ENCODE measurements at places on chromosomes 5 and 9.

DNA sequence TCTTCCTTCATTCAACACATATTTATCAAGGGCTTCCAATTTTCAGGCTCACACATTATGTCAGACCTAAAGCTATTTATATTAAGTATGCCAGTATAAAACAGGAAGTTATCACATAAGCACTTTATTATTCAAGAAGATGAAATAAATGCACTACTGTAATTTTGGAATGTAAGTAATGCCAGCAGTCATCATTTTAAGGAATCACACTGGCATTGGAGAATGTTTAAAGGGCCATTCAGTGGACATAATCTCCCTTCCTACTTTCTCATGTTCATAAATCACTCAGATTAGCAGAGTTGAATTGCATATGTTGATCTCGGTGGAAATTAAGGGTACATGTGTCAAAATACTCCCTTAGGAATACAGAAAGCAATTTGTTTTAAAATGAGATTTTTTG, 164.4 kb downstream of the GIN1 start:
- no peak for ATAC-seq

DNA sequence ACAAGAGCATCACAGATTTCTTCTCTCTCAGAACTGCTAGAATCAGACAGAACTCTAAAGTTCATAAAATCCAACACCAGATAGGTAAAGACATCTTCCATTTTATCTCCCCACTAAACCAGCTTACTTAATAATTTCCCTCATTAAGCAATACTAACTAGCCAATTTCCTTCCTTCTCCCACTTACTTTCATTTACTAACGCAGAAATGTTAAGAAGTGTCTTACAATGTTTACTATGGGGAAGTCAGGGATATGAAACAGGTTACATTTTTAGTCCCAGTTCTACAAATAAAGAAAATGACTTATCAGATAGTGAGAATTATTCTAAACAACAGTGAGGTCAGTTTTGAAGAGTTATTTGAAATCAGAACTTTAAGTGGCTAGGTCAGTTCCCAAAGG, 236.5 kb downstream of the FBXL17 start:
- ATAC-seq: no peak

DNA sequence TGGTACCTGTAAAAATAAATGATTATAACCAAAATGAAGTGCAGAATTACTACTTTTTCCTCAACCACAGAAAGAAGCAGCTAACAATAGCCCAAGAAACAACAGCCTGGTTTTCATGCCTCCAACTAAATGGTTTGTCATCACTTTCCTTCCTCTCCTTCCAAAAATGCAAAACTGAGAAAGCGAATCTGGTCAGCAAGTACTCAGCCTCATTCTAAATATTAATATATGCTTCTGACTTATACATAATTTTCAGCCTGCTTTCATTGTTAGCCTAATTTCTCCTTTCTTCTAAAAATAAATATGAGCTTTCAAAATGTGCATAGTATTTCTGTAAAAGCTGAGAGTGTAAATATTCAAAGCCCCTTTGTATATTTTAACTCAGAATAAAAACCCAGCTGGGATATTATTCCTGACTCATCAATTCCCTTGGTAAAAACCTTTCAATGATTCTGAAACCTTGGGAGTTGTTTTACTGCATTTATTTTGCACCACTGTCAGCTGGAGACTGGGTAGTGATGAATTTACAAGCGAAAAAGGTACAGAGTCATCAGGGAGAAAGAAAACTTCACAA, 21.5 kb downstream of the RXFP3 start:
- no peak for ATAC-seq

DNA sequence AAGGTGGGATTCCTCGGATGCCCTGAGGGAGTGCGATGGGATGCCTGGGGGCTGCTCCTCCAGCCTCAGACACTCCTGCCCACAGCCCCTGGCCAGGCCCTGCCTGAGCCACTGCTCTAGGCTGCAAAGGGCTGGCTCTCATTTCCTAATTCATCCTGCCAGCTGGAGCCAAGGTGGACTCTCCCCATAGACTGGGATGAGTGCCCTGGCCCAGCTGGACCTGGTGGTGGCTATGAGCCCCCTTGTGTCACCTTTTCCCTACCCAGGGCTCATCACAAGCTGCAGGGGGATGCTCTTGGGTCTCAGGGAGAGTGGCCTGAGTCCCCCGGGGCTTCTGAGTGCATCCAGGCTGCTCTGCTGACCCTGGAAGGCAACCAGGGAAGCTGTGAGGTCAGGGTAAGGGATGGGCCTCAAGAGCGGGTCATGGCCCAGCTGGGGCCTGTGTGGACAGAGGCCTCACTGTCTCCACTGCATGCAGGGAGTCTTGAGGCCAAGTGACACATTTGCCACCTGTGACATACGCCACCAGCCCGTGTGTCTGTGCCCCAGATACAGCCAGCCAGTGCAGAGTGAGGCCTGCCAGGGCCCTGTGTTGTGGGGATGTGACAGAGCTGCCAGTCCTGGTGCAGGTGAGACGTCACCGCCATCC, 102.7 kb upstream of the IER5L start:
- no peak for ATAC-seq

GRCh38 chr5:169801324-169801777, 164.3 kb downstream of the DOCK2 start:
- ATAC-seq: peak; percentile 51

GRCh38 chr9:33468215-33468730, 5.5 kb downstream of the NOL6 start:
- ATAC-seq: no peak

DNA sequence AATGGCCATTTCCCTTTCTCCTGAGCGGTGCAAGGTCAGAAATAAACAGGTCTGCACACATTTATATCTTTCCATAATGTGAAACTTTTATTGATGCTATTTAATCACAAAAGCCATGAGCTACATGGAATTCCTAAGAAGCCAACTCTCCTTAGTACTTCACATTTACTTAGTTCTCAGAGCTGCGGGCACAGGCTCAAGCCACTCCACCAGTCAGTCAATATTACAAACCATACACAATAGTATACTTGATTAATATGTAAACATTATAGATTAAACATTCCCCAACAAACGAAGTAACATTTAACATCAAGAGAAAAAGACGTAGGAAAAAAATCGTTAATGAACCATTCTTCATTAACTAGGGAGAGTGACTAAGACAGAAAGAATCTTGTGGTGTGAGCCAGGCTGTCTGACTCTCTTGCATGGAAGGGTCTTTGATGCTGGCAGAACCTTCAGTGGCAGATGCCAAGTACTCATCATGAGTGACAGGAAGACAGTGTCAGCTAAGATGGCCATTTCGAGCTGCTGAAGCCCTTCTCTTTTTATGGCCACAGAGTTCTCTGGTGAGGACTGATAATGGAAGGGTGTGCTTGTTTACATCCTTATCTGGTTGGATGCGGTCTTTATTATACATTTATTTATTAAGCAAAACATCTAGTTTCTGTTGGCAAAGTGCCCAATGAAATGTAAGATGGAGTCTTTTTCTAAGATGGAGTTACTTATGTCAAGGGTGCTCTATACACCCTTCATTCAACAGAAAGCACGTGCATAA, 115.5 kb upstream of the TUT7 start:
- no peak for ATAC-seq

- no peak for ATAC-seq
These were observed 134.5 kb upstream of the SPEF2 start for GRCh38 chr5:35483191-35483590.

DNA sequence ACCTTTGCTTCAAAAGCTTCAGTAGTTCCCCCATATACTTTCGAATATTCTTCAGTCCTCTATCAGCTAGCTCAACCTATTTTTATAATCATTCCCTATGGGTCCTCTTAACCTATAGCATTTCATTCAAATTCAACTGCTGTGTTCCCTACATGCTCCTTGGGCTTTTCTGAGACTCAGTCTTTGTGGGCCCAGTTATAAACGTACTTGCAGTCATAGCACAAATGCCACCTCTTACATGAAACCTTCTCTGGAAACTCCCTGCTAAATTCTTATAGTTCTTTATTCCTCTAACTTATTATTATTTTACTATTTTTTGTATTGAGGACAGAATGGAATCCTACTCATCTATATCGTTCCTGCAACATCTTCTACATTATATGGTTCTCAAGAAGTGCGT, 24.7 kb downstream of the MLANA start:
- no peak for ATAC-seq

GRCh38 chr5:3899093-3899492, 303.5 kb downstream of the IRX1 start:
- no peak for ATAC-seq

DNA sequence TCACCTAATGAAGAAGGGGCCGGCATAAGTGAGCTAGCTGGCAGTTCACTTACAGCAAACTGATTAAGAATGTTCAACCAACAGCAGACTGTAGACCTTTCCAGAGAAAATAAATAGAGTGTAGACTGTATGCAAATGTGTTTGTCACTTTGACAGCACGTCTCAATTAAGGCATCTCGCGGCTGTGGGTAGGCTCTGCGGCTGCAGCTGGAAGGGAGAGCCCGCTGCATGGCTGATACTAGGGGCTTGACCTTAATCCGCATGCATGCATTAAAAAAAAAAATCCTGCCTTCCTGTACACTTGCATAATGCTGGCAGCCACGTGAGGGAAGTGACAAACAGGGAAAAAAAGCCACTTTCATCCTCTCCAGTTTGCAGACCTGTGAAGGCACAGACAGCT, 82.3 kb downstream of the CRB2 start:
- no peak for ATAC-seq

DNA sequence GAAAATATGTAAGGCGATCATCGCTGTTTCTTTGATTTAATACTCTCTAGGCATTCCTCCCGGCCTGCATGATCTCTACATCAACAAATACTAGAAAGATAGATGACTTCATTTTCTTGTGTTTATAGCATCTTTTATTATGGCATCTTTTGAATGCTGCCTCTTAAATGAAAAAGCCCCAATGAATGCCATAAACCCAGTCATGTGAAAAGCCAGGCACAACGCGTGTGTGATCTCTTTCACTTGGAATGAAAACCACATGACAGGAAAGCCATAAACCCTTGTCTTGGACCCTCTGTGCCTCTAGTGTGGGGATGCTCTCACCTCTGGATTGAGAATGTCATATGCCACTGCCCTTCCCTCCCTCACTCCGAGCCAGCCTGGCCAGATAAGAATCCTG, 476.2 kb downstream of the SEMA5A start:
- ATAC-seq: no peak

DNA sequence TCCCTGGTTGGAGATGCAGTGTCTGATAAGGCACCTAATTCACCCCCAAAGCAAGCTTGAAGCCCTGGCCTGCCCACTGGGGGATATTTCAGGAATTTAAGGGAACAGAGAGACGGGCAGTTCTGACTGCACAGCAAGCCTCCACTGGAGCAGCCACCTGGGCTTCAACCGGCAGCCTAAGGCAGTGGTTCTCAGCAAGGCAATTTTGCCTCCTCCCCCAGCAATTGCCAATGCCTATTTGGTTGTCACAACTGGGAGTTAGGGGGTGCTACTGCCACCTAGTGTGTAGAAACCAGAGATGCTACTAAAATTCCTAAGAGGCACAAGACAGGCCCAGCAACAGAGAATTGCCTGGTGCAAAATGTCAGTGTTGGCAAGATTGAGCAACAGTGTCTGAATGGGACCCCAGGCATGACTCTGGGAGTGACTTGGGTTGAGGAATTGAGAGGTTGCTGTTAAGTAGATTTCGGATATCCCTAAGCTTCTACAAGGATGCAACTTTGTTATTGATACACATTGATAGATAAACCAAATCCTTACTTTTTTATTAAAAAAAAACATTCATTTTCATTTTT, 58.7 kb upstream of the CTSL start:
- ATAC-seq: no peak

DNA sequence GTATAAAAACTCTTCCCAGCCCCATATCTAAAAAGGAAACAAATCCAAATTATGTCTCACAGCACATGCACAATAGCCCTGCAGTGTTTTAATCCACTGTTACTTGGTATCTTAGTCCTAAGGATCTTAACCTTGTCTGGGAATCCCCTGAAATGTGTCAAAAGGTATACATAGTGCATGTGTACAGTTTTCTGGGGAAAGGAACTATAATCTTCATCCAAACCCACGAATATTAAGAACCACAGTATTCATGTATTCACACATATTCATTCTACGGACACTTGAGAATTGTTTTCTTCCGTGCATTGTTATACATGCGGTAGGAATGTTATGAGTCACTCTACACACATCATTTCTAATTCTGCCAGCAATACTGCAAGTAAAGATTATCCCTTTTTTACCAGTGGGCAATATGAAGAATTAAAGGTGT, 47.8 kb upstream of the SNX2 start:
- no peak for ATAC-seq

- no peak for ATAC-seq
These were observed 821.8 kb upstream of the DMAC1 start for GRCh38 chr9:8621416-8621815.

DNA sequence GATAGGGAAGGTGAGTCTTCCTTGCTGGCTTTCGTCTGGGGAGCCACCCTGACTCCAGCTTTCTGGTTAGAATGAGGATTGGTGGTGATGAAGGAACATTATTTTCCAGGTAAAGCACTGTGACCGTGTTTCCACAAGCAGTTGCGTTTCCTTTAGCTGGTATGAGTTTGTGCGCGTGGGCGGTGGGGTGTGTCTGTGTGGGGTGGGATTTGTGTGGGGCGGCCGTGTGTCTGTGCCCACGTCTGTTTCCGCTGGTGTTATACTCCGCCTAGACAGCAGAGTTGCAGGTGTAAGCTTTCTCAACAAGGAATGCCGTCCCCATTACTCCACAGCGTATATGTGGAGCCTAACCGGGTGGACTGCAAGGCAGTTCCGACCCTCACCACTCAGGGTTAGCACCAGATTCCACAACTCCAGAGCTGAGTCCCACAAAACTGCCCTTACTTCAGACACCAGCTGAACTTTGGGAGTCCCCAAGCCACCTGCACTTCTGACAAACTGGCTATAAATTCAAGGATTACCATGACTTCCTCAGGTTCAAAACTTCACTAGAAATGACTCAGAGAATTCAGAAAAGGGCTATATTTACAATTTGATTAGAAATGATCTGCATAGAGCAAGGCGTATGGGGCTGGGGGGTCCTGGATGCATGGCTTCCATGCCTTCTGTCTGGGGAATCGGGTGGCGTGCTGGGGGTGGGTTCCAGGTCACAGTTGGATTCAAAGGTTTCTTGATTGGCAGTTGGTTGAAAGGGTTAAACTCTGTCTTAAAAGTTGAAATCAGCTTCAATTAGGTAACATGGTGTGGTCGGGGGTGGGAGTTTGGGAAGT, 29.8 kb downstream of the PROP1 start:
- no peak for ATAC-seq

DNA sequence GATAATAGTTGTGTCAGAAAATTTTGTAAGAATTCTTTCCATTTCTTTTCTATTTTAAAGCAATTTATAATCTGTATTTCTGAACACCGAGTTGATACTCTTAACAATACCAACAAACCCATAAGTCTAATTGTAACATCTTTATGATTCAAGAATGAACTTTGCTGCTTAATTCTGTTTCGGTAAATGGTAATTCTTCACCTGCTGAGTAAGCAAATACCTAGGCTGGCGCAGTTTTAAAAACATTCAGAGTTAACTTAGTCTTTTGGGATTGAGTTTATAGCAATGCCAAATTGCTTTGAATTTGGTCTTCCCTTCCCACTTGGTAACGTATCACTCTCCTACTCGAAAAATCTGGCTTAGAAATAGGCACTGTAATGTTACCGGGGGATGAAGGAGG, 223.0 kb downstream of the MARCHF11 start:
- no peak for ATAC-seq

- ATAC-seq: no peak
These were observed 312.6 kb upstream of the KIF2A start for GRCh38 chr5:61993295-61993927.

- no peak for ATAC-seq
These were observed 64.7 kb upstream of the ORM1 start for GRCh38 chr9:114258218-114258617.
